ENCODE measurements at places on chromosomes 2 and 18.
A peak's percentile ranks its signal among the peaks of the same experiment; 100 is the strongest.

DNA sequence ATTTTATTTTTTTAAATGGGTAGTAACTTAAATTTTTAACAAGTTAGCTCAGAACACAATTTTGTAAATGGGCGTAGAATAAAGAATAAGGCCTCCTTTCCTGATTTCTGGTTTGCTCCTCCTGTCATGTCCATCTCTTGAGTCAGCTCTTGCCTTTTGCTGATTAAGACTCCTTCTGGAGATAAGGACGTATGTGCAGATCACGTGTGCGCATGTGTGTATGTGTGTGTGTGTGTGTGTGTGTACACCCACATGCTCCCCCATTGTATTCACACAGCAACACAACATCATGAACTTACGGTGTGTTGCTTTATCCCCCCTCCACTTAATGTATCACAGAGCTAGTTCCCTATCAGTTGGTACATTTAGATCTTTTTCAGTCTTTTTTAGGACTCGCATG, 182.9 kb downstream of the PRKCE start:
- DNase-seq = no peak

GRCh38 chr2:234970477-234970882, 18.7 kb downstream of the SH3BP4 start:
- peak; percentile 67 for DNase-seq

- no peak for DNase-seq
Observed at GRCh38 chr2:233089851-233090250, 29.7 kb downstream of the INPP5D start.

- DNase-seq = no peak
Observed at GRCh38 chr2:116511426-116511825, 1303.1 kb upstream of the DDX18 start.

- no peak for DNase-seq
Observed at GRCh38 chr2:55565613-55566012, 46.1 kb downstream of the CFAP36 start.

DNA sequence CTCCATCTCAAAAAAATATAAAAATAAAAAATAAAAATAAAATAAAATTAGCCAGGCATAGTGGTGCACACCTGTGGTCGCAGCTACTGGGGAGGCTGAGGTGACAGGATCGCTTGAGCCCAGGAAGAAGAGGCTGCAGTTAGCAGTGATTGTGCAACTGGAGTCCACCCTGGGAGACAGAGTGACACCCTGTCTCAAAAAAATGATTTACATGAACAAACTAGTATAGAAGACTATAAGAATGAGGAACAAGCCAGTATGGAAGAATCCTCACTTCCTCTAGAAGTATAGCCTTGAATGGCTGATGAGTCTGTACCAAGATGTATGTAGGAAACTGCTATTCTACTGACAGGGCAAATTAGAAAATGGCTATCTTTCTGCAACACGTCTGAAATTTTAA, 10.9 kb downstream of the YES1 start:
- DNase-seq = no peak

DNA sequence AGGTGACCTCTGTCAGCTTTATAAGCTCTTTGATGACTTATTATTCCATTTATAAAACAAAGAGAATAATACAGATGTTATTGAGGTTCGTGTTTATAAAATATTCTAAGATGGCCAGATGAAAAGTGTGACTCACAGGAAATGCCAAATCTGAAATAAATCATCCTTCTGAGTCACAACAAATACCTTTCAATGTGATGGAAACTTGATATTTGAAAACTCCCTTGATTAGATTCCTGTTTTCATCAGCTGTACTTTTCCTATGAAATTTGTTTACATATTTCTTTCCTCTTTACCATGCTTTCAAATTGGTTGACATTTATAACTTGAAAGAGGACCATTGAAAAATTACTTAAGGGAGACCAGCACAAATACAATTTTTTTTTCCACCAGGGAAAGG, 30.6 kb upstream of the PPP1R1C start:
- peak; percentile 33 for DNase-seq

- DNase-seq = no peak
Observed at GRCh38 chr2:45510701-45511420, 100.2 kb downstream of the SRBD1 start.

GRCh38 chr18:50855976-50856757, 22.8 kb upstream of the ME2 start:
- no peak for DNase-seq

DNA sequence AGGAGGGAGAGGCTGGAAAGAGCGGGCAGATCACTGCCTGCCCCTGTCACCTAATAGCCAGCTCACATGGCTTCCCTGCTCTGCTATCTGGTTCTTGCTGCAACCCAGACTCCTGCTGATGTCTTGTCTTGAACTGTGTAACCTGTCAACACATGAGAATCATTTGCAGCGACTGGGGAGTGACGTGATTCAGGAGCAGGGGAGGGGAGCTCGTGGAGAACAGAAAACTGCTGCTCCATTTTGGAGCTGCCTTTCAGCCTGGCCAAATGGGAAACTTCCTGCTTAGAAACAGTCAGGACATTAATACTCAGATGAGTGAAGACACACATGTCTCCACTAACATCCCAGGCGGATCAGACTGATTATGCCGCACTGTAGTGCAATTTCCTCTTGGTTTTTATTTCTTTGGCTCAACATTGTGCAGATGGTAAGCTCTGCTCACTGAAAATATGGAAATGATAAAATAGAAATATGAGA, 38.1 kb downstream of the RPL37A start:
- no peak for DNase-seq

GRCh38 chr2:144834998-144835633, 315.2 kb upstream of the ZEB2 start:
- DNase-seq = peak; percentile 39

GRCh38 chr2:172674034-172674967, 61.3 kb upstream of the RAPGEF4 start:
- no peak for DNase-seq

GRCh38 chr2:215619022-215619958, 183.4 kb upstream of the FN1 start:
- DNase-seq = peak; percentile 86

DNA sequence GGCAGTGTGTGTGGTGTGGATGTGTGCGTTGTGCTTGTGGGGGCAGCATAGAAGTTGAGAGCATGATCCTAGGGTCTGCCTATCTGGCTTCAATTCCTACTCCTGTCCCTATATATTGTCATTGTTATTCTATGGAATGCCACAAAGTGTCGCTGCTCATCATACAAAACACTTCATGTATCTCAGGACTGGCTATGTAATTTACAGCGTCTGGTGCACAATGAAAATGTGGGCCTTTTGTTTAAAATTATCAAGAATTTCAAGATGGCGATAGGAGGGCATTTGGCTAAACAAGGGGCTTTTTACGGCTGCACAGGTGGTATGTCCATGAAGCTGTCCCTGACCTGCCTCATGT, 3.4 kb downstream of the SERPINB2 start:
- no peak for DNase-seq

DNA sequence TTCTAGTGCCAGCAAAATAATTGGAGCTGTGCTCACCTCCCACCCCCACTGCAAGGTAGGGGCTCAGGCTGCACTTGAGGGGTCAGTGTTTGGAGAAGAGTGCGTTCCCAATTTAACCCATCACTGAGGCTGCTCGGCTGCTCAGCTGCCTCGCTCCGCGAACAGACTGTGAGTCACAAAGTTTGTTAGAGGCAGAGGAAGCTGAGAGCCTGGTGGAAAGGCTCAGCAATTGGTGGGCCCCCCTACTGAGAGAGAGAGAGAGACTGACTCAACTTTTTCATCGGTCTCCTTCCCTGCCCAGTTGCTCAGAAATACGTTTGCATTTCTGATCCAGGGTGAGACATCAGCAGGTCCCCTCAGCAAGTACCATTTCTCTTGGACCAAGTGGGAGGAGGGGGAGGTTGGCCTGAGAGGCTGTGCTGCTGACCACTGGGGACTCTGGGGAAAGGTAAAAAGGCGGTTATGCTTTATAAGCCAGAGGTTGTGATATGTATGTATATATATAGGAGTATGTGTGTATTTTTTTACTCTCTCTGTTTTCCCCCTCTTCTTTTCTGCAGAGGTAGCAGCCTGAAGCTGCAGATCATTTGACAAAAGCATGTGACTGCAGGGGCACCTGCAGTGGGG, 1.5 kb downstream of the EFR3B start:
- DNase-seq = peak; percentile 81

DNA sequence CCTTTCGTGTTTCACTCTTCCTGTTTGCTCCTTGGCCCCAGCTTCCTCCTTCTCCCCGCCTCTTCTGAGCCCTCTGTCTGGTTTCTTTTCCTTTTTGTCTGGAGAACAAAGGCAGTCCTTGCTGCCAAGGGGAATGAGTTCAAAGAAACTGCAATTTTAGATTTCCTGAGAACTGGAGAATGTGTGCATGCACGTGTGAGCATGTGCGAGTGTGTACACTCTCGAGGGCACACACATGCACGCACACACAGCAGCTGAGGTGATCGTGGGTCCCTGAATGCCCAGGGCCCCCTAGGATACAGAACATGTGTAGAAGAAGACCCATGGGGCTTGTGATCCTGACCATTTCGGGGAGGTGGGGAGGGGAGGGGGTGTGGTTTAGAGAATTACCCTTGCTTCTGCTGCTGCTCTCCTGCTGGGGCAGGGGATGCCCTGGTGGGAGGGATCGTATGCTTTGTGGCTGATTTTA, 151.8 kb downstream of the DYSF start:
- no peak for DNase-seq

DNA sequence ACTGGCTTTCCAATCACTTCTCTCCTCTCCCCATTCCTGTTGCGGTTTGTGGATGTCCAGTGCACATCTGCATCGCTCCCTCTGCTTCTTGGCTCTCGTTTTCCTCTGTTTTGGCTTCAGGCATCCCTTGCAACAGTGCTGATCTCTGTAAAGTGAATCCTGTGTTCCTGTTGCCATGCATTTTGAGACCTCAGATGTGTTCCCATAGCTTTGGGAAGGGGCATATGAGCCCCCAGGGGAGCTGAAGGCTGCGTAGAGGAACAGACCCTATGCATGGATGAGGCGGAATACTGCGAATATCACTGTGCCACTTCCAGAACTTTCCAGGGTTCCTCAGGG, 168.4 kb upstream of the HAAO start:
- no peak for DNase-seq

GRCh38 chr18:74996996-74997395, 211.9 kb downstream of the PTGR3 start:
- DNase-seq = no peak

GRCh38 chr2:174135981-174136380, 112.4 kb downstream of the OLA1 start:
- no peak for DNase-seq

DNA sequence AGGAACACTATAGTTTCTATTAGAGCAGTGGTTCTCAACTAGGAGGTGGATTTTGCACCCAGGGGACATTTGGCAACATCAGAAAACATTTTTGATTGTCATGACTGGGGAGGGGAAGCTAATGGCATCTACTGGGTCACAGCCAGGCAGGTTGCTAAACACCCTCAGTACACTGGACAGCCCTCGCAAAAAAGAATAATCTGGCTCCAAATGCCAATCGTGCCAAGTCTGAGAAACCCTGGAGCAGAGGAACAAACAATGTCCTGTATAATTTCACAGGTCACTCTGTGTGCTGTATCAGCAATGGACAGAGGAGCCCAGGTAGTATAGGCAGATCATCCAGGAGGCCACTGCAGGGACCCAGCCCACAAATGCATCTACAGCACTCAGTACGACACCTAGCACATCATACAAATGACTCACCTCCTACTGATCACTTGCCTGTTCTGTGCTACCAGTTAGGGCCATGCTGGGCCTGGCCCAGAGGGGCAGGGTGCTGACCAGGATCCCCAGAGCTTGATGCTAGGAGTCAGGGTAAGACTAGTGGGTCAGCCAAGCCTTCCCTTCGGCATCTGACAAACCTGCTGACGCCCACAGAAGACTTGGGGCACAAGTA, 37.6 kb downstream of the SFXN5 start:
- DNase-seq = no peak

- DNase-seq = no peak
Observed at GRCh38 chr18:77359561-77360314, 110.1 kb downstream of the GALR1 start.

- DNase-seq = no peak
Observed at GRCh38 chr2:33312355-33312754, 164.1 kb upstream of the RASGRP3 start.

- no peak for DNase-seq
Observed at GRCh38 chr18:3345885-3346284, 84.0 kb downstream of the MYL12B start.

GRCh38 chr2:197205585-197206215, 104.9 kb downstream of the ANKRD44 start:
- no peak for DNase-seq

DNA sequence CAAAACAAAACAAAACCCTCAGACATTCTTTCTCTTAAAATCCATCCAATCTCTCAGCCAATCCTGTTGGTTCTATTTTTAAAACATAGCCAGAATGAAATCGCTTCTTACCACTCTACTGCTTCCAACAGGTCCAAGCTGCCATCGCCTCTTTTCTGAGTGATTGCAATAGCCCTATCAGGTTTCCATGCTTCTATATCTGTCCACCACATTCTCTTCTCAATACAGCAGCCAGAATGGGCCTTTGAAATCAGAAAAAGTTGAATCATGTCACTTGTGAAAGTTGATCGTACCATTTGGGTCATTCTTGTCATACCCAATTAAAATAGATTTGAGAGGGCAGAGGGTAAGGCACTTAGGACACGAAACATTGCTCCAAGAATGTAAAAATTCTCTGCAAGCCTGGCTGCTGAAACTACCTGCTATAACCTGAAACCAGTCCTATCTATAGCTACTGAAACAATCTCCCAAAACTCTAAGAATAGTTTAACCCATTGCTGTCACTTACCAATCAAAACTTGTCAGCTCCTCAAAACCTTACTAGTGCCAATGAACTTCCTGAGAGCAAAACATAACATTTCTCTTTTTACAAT, 3.3 kb upstream of the MTLN start:
- DNase-seq = no peak

- DNase-seq = no peak
Observed at GRCh38 chr2:184137955-184138354, 460.4 kb upstream of the ZNF804A start.

DNA sequence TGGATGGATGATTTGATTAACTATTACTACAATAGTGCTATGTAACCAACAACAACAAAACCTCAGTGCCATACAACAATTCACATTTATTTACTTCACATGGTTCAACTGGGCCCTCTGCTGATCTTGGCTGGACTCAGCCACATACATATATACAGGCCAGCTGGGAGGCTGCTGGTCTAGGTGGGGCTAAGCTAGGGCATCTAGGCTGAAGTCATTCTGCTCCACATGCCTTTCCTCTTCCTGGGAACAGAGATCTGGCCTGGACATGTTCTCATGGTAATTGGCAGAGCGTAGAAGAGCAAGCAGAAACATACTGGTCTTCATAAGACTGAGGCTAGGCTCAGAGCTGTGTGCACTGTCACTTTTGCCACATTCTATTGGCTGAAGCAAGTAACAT, 102.8 kb upstream of the RNF152 start:
- no peak for DNase-seq

GRCh38 chr2:189802396-189802912, 18.2 kb downstream of the PMS1 start:
- DNase-seq = peak; percentile 29

GRCh38 chr2:165013944-165014619, 58.8 kb upstream of the SLC38A11 start:
- DNase-seq = no peak

- DNase-seq = peak; percentile 73
Observed at GRCh38 chr2:144414324-144414845, 105.5 kb downstream of the ZEB2 start.

All from NCI-H226 (cell line).